Activated naive CD4-positive, alpha-beta T cell treated with anti-CD3 and anti-CD28 coated beads, Interleukin-2, amount 10 ng/mL, durations not matched to agents 7 days and 5 days (primary cell): ENCODE measurements at places on chromosomes 5 and 9.
A peak's percentile ranks its signal among the peaks of the same experiment; 100 is the strongest.

DNA sequence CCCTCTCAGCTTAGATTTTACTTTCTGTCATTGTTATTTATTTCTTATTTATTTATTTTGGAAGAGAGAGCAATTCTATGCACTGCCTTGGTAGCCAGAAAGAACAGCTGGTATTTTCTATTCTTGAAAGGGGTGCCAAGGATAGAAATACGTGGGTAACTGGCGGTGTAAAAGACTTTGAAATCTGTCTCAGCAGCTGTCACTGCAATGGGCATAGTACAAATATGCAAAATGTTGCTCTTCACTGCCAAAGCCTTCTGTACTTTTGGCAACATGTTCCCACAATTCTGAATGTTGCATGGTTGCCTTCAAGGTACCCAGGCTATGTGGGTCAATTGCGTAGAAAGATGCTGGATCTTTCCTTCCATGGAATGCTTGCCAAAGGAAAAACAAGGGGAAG lies 230.2 kb upstream of the EDIL3 start:
- no peaks in the 10 kb centered on the region for H3K27me3 ChIP-seq
- H3K36me3 ChIP-seq: no peaks in the 10 kb centered on the region
- no peak for DNase-seq
- no peaks in the 10 kb centered on the region for H3K4me1 ChIP-seq
- H3K4me3 ChIP-seq: no peak overlapping the region

- DNase-seq: no peak
- no peaks in the 10 kb centered on the region for H3K4me1 ChIP-seq
- no peak overlapping the region for H3K27ac ChIP-seq
- no peaks in the 10 kb centered on the region for H3K36me3 ChIP-seq
- peaks cover 3% of the 10 kb centered on the region for H3K27me3 ChIP-seq
Measured at GRCh38 chr9:114164191-114164794, 9.0 kb downstream of the COL27A1 start.

DNA sequence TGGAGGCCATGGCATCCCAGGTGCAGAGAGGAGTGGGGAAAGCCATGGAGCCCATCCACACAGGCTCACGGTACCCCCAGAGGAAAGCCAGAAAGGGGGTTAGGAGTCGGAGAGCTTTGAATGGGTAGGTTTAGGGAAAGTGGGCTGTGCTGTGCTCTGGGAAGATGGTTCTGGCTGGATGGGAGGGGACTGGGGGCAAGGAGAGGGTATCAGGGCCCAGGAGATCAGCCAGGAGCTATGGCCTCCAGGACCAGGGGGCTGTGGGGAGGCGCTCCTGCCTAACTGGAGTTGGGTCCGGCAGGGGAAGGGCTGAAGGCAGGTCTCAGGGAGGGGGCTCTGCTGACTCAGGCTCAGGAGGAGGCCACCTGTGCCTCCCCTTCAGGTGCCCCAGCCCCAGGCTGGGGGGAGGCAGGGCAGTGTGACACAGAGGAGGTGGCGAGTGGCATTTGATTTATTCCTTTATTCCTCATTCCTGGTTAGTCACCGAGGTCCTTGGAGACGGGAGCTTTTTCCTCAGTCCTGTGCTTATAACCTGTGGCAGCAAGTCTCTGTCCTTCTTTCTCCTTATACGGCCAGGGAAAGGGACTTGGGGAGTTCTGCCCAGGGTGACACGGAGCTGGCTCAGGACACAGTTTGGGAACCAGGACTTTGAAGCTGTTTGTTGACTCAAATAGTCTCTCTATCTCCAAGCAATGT lies 60.8 kb downstream of the TSTD2 start:
- H3K4me1 ChIP-seq: peaks cover 17% of the 10 kb centered on the region
- no peaks in the 10 kb centered on the region for H3K36me3 ChIP-seq
- H3K27me3 ChIP-seq: peaks cover 17% of the 10 kb centered on the region
- no peak overlapping the region for H3K27ac ChIP-seq
- H3K4me3 ChIP-seq: no peak overlapping the region

- peaks cover 6% of the 10 kb centered on the region for H3K4me1 ChIP-seq
- no peak overlapping the region for H3K27ac ChIP-seq
- peaks cover 61% of the 10 kb centered on the region for H3K36me3 ChIP-seq
- H3K4me3 ChIP-seq: no peak overlapping the region
- H3K27me3 ChIP-seq: no peaks in the 10 kb centered on the region
- no peak for DNase-seq
Measured at GRCh38 chr5:148398698-148399121, 15.0 kb downstream of the FBXO38 start.

DNA sequence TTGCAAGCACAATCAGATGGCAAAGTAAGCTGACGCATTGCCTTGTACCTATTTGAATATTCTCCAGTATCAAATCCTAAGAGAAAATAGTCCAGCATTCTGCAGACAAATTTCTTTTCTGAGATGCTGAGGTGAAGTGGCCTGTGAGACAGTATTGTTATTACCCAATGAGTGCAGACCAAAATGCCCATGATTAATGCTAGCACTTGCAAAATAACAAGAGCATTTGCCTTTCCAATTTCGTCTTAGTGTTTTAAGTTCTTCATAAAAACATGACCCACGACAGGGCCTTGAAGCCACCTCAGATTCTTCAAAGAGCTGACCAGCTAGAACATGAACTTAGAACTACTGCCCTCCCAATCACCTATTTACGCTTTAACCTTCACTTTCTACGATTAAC lies 2.6 kb upstream of the IQGAP2 start:
- no peak overlapping the region for H3K4me3 ChIP-seq
- peaks cover 33% of the 10 kb centered on the region for H3K4me1 ChIP-seq
- no peak overlapping the region for H3K27ac ChIP-seq
- no peak for DNase-seq
- peaks cover 7% of the 10 kb centered on the region for H3K36me3 ChIP-seq

- H3K4me1 ChIP-seq: peaks cover 3% of the 10 kb centered on the region
- no peak overlapping the region for H3K27ac ChIP-seq
- H3K27me3 ChIP-seq: no peaks in the 10 kb centered on the region
- no peaks in the 10 kb centered on the region for H3K36me3 ChIP-seq
- DNase-seq: no peak
Measured at GRCh38 chr9:69143291-69143690, 30.8 kb upstream of the TJP2 start.

GRCh38 chr9:38160613-38161215 lies 91.7 kb upstream of the SHB start:
- H3K27ac ChIP-seq: no peak overlapping the region
- H3K4me1 ChIP-seq: peaks cover 3% of the 10 kb centered on the region
- peaks cover 11% of the 10 kb centered on the region for H3K27me3 ChIP-seq
- DNase-seq: peak; percentile 73
- no peaks in the 10 kb centered on the region for H3K36me3 ChIP-seq

- peaks cover 10% of the 10 kb centered on the region for H3K27me3 ChIP-seq
- H3K4me3 ChIP-seq: no peak overlapping the region
- no peak for DNase-seq
Measured at GRCh38 chr9:91374939-91375338, 13.2 kb upstream of the AUH start.

- no peaks in the 10 kb centered on the region for H3K36me3 ChIP-seq
- H3K27ac ChIP-seq: no peak overlapping the region
- no peak overlapping the region for H3K4me3 ChIP-seq
- DNase-seq: no peak
Measured at GRCh38 chr9:82939451-82939850, 123.5 kb downstream of the RASEF start.
